ENCODE measurements at places on chromosomes 1 and 21.

- DNase-seq = no peak
Measured at GRCh38 chr1:3821447-3821846, 25.1 kb upstream of the LRRC47 start.

DNA sequence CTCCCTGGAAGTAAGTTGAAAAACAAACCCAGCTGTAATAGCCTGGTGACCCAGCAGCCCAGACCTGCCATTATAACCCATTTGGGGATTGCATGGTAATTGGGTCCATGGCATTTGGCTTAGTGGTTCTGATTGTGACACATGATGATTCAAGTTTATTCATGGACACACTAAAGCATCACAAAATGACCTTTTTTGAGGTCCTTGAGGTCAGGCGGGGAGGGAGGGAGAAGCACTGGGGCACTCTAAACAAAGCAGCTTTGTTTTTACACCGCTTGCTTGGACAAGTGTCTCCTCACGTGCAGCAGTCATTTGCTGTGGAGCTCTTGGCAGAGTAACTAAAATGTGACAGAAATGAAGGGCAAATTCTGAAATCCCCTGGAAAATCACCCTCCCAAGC lies 241.0 kb upstream of the SGIP1 start:
- DNase-seq = no peak

- DNase-seq = no peak
Measured at GRCh38 chr1:55767171-55767570, 552.0 kb upstream of the USP24 start.

- no peak for DNase-seq
Measured at GRCh38 chr1:66285618-66286270, 248.2 kb upstream of the SGIP1 start.

GRCh38 chr1:96749618-96750017 lies 28.0 kb downstream of the PTBP2 start:
- no peak for DNase-seq

DNA sequence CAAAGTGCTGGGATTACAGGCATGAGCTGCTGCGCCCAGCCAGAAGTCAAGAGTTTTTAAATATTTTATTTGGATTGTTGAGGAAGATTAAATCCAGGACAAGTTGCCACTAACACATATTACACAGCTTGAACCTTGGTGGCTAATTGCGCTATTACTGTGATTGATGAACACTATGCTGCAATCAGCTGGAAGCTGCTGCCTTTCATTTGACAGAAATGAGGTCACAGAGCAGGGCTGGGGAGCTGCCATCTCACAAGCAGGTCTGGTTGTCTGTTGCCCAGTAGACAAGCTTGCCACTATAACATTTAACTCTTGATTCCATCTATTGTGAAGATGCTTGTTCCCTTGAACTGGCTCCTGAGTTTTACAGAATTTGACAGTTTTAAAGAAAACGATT lies 37.4 kb upstream of the NRDC start:
- no peak for DNase-seq

GRCh38 chr1:44436401-44437106 lies 31.5 kb downstream of the RNF220 start:
- DNase-seq = no peak

- DNase-seq = no peak
Measured at GRCh38 chr1:41383094-41383852, 22.0 kb downstream of the FOXO6 start.

- no peak for DNase-seq
Measured at GRCh38 chr1:114008480-114008941, 29.2 kb downstream of the OLFML3 start.
